D721Med (cell line): ENCODE measurements at places on chromosomes 5 and 9.

DNA sequence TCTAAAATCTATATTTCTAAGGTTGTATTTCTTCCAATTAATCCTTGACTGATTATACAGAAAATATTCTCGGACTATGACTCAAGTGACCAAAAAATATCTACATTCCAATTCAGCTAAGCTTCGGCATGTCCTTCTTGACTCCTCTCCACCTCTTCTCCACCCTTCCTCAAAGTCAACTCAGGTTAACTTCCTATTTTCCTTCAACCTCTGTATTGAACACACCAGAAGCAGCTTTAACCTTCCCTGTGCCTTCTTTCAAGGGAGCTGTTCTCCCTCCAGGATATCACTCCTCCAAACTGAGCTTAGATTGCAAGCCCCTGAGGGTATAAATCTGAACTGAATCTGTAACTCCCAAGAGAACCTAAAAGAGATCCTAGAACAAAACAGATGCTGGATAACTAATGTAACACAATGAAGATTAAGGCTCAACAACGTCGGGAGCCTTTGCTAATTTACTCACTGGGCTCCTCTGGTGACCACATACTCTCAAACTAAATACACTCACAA, 1.1 kb downstream of the SLCO4C1 start:
- no peak for DNase-seq

DNA sequence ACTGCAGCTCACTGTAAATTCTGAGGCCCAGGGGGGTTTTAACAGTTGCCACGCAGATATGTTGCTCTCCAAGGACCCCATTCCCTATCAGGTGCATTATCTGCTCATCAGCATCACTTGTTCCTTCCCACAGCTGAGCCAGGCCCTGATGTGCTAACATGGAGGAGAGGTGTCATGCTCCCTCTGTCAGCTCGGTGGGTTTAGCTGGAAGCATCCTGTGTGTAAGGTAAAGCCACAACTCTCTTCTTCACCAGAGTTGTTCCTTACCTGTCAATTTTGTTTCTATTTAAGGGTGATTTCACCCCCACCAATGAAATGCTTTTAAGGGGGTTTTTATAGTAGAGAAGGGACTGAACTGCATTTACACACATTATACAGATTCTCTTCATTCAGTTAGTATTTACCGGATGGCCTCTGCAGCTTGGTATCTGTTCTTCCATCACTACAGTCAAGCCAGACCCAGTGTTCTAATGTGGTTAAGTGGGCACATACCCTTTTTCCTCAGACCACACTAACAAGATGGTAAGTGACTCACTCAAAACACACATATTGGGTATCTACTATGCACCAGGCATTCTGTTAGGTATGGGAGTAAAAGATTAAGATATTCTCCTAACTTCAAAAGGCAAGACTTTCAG, 205.4 kb downstream of the DCP2 start:
- DNase-seq, result no peak

- no peak for DNase-seq
Measured at GRCh38 chr5:100623719-100624118, 88.5 kb downstream of the FAM174A start.

GRCh38 chr5:132420706-132421272, 51.3 kb downstream of the SLC22A5 start:
- DNase-seq, result no peak

DNA sequence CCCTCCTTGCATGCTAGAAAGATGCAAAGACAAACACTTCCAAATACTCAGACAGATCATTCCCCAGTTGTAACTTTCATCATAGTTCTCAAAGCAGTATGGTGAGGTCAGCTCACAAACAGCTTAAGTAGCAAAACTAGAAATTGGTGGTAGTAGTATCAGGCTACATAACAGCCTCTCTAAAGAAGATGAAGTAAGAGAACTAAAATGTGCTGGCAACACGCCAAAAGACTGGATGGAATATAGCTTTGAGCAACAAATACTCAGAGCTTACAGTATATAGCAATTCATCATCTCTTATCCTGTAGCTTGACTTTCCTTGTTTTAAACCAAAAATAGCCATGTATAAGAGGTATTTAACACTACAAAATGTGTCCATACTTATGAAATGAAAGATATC, 7.5 kb downstream of the PFDN1 start:
- DNase-seq, result no peak

DNA sequence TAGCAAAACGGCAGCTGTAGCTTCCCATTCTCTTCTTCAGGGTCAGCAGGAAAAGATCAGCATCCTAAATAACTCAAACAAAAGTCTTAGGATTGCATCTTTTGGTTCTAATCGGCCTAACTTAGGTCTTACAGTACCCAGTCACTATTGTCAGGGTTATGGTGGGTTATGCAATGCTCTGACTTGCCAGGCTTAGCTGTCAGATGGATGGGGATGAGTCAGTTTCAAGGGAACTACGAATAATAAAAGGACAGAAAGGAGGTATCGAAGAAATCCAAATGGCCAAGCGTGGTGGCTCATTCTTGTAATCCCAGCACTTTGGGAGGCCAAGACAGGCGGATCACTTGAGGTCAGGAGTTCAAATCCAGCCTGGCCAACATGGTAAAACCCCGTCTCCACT, 46.5 kb downstream of the PPP1R2B start:
- no peak for DNase-seq

GRCh38 chr9:20980832-20981455, 50.5 kb downstream of the HACD4 start:
- DNase-seq, result no peak

DNA sequence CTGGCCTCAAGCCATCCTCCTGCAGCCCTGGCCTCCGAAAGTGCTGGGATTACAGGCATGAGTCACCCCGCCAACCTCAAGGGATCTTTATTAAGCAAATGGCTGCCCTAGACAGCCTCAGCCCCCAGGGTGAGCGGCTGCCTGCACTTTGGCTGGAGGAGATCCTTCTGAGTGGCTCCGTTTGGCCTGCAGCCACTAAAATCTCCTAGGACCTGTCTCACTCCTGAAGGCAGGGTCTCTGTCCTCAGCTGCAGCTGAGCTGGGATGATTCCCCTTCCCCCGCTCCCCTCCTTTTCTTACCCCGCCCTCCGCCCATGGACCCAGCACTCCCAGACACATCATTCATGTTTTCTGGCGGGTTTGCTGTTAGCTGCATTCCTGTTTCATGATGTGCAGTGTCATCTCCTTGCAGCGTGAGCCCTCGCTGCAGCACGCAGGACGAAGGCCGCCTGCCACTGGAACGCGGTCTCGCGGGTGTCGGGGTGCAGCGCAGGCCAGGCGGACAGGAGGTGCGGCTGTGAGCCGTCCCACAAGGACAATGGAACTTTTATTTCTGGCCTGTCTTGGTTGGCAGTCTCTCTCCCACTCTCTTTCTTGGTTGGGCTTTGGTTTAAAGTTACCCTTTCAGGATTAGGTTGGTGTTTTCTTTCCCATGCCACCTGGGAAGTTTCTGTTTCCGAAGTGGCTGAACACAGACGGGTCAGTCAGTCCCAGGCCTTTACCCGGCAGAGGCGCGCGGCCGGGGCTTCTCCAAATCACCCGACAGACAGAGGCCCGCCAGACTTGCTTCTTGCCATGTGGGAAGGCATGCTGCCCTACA, 137.1 kb downstream of the FOXD1 start:
- no peak for DNase-seq

- DNase-seq, result no peak
Measured at GRCh38 chr9:79665931-79666330, 94.2 kb downstream of the TLE4 start.

- DNase-seq, result no peak
Measured at GRCh38 chr5:42852826-42853225, 41.1 kb upstream of the SELENOP start.

DNA sequence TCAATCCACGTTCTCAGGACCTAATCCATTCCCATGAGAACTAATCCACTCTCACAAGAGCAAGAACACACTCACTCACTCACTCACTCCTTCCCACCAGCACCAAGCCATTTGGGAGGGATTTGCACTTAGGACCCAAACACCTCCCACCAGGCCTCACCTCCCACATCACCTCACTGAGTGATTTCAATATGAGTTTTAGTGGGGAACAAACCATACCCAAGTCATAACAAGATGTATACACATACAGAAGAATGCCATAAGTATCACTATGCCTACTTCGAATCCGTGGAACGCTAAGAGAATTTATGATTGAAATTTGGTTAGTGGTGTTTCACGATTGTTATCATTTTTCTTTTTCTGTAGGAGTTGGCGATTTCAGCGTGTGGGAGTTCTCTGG, 29.3 kb upstream of the CTSL start:
- no peak for DNase-seq

DNA sequence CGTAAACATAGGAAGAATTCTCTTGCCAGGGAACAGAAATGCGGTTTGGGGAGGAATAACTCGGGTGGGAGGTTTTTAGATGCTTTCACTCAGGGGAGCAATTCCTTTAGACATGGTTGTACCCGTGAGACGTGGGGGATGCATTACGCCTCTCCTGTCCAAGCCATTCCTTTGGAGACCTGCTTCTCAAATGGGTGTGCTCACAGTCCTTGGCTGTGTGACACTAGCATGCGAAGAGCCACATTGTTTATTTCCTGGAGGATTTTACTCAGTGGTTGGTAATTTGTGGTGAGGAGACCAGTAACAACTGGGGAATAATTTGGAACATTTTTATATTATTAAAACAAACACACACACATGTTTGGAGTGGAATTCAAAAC, 18.5 kb downstream of the COL15A1 start:
- no peak for DNase-seq

DNA sequence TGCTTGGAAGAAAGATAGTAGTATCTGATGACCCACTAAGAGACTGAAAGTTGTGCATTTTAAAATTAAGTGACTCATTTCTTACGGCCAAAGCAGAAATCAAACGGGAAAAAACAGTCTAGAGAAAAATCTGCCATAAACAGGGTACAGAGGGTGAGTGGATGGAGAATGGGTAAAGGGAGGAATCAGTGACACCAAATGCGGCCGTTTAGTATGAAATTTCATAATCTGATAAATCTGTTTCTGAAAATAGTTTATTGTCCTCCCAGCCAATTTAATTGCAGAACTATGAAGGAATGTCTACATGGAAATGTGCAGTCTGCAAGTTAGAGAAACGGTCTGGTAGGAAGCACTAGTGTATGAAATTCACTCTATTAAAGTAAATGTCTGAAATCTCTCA, 39.5 kb downstream of the ADAMTS12 start:
- DNase-seq, result no peak

DNA sequence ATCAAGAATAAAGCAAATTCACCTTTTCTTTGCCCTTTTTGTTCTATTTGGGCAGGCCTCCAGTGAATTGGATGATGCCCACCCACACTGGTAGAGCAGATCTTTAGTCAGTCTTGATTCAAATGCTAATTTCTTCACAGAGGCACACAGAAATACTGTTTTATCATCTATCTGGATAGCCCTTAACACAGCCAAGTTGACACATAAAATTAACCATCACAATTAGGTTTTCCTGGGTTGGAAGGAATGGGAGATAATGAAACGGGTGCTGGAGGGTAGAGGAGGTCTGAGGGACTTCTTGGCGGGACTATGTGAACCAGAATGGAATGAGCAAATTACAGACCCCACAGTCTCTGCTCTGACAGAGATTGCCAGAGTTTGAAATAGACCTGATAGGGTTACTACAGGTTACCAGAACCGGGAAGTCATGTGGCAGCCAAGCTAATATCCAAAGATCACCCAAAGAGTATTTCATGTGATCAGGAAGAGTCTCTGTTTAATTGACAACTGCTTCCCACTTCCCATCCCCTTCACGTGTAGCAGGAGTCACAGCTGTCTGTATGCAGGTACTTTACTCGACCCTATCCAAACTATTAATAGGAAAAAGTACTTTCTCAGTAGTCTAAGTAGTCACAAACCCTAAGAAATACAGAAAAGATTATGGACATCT, 20.0 kb upstream of the TMEM161B start:
- no peak for DNase-seq

GRCh38 chr9:133583586-133583985, 25.6 kb downstream of the FAM163B start:
- DNase-seq, result no peak

GRCh38 chr5:27944471-27944870, 906.1 kb upstream of the CDH9 start:
- no peak for DNase-seq

GRCh38 chr5:75721573-75721972, 4.3 kb upstream of the POC5 start:
- no peak for DNase-seq

GRCh38 chr5:114192108-114192507, 169.8 kb upstream of the KCNN2 start:
- DNase-seq, result no peak

- DNase-seq, result no peak
Measured at GRCh38 chr5:66171349-66172344, 27.5 kb downstream of the SREK1 start.

- DNase-seq, result no peak
Measured at GRCh38 chr5:115480271-115480670, 64.3 kb downstream of the FEM1C start.

GRCh38 chr5:74624931-74625505, 15.5 kb downstream of the ENC1 start:
- DNase-seq, result no peak

GRCh38 chr9:70574151-70574837, 159.8 kb upstream of the KLF9 start:
- DNase-seq, result no peak

- no peak for DNase-seq
Measured at GRCh38 chr5:140549237-140550144, 2.0 kb downstream of the EIF4EBP3 start.

DNA sequence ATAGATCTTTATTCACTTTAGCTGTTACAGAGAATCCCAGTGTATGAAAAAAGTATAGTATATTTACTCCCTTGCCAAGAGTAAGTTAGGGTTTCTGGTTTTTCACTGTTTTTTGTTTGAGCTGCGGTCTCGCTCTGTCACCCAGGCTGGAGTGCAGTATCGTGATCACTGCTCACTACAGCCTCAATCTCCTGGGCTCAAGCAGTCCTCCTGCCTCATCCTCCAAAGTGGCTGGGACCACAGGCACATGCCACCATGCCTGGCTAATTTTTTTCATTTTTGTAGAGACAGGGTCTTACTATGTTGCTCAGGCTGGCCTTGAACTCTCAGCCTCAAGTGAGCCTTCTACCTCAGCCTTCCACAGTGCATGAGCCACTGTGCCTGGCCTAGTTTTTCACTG, 3.0 kb downstream of the RAI14 start:
- no peak for DNase-seq

DNA sequence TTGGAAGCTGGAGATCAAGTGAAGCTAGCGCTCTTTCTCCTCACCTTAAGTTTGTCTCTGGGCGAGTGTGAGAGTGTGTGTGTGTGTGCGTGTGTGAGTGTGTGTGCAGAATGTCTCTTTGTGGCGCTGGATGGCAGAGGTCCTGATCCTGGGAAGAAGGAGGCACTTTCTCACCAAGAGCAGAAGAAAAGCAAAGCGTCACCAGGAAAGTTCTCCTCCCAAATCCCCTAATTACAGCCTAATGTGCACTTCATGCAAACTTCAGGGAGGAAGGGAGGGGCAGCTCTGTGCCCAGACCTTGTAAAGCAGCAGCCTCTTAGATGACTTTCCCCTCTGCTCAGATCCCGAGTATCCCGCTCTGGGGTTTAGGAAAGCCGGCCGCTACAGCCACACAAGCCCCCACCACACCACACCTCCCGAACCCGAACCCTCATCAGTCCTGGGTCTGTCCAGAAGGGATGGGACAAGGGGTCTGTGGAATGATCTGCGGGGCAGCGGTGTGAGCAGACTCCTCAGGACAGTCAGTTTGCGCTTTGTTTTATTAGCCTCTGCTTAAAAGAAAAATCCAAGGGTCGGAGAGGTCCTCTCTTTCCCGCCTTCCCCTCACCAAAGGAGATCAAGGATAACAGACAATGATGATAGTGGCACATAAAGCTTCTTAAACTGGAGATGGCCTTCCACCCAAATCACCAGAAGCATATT, at the start of gene HAPLN1:
Gene HAPLN1 (minus strand): TSS at position 20 of the 702 bp plus-strand sequence. CDS start 47,332 bp downstream, outside the sequence.
- no peak for DNase-seq
